Left lung (tissue), 14 donors: ENCODE measurements at places on chromosomes 3 and 15. TPM values are rescaled to one million over a fixed set of nuclear protein-coding genes. Genes with fewer than 3 reads are reported as not detected.

Gene GP5
- 0.15 TPM for total RNA-seq

Gene SPINK8
- not detected for total RNA-seq

- DNase-seq: peak; percentile 30
Measured at GRCh38 chr3:30308131-30308530, 298.3 kb upstream of the TGFBR2 start.

DNA sequence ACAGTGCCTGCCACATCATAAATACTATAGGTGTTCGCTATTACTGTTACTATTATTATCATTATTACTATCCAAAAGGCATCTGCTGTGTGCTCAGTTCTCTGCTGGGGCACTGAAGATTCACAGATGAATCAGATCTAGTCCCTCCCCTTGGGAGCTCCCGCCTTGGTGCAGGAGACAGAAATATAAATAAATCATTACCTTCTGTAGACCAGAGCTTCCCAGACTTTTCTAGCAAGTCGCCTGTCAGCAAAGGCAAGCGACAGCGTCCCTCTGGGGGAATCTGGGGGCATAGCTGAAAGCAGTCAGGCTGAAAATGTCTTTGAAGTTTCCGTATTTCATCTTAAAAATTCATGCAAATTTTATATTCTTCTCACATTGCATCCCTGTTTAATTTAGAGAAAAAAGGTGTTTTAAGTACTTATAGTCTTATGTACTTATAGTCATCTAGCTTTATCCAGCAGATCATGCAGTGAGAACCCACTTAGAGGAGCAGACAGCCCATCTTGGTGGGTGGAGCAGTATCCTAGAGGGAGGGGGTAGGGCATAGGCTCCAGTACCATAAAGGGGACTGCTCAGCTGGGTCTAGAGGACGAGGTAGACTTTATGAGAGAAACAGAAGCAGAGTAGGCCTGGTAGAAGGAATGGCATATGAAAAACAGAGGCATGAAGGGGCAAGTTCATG, 10.4 kb upstream of the BRPF1 start:
- no peak for DNase-seq

- no peak for DNase-seq
Measured at GRCh38 chr3:181851063-181851462, 139.3 kb downstream of the SOX2 start.
